Stimulated activated CD4-positive, alpha-beta T cell treated with anti-CD3 and anti-CD28 coated beads, Interleukin-2, amount 100 ng/mL, for 24 hours (primary cell): ENCODE measurements at places on chromosomes 4 and X.

GRCh38 chr4:24519649-24520048, 64.7 kb downstream of the DHX15 start:
- DNase-seq: no peak

- no peak for DNase-seq
These were observed 208.1 kb downstream of the BCOR start for GRCh38 chrX:39889704-39890103.

DNA sequence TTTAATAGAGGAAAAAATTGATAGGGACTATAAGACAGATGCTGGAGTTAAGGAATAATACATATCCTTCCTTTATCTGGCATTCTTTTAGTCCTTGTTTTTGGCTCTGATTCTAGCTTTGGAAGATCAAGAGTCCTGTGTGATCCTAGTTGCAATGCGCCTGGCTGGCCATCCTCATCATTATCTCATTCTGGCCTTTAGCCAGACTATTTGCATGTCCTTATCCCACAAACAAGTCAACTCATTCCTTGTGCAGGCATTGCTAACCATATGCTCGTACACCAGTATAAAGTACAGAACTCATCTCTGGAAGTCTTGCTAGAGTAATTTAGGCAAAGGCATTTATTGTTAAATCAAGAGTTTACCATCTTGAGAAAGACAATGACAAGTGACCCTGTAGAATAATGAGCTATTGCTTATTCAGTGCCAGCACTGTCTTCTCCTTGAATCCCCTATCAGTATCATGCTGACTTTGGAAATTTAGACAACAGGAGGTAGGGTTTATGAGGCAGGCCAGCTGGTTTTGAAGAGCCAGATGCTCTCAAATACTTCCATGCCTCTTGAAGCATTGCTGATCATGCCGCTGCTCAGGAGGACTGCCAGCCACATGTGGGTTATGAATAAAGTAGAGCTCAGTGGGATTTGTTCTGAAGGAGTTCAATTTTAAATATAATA, 1730.3 kb upstream of the TENM3 start:
- DNase-seq: no peak

- peak; percentile 16 for DNase-seq
These were observed 41.7 kb downstream of the ITM2A start for GRCh38 chrX:79325263-79325958.

DNA sequence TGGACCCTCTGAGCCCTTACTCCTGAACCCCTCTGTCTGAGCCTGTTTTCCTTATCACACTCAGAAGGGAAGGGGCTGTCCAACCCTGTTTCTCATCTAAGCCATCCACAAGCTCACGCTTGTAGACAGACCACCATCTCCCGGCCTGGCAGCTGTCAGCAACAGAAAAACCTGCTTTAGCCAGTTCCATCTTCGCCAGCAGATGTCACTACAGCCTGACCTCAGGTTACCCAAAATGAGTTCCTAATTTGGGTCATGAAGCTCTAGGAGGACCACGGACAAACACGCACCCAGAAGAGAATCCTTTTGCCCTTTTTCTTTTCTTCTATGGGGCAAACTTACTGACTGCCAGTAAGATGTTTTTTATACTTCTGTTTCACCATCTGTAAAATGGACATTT, 445.4 kb downstream of the BCOR start:
- DNase-seq: peak; percentile 22

DNA sequence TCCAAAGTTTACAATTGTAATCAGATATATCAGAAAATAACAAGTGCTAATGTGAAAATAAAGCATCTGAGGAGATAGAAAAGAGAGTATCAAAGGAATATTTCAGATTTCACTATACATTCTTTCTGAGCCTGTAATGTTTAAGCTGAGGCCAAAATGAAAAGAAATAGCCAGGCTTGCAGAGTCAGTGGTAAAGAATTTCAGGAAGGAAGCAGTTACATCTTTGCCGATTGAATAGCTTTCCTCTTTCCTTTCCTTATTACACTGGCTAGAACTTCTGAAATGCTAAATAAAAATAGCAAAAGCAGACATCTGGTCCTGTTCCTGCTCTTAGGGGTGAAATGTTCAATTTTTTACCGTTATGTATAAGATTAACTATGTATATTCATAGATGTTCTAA, 1441.6 kb upstream of the PCDH7 start:
- no peak for DNase-seq

DNA sequence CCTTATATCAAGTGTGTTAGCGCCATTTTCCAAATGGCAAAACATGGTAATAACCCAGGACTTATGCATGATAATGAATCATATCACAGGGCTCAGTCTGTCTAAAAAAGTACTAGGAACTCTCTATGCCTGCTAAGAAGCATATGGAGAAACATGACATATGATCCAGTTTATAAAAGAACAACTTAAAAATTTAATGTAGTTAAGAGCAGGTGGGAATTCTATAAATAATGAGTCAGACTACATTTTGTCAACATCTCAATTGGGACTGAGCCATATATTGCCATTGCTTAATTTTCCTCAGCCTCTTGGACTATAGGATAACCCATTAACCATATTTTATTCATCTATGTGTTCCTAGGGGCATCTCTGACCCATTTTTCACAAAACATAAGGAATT, 360.4 kb upstream of the AGA start:
- DNase-seq: no peak

DNA sequence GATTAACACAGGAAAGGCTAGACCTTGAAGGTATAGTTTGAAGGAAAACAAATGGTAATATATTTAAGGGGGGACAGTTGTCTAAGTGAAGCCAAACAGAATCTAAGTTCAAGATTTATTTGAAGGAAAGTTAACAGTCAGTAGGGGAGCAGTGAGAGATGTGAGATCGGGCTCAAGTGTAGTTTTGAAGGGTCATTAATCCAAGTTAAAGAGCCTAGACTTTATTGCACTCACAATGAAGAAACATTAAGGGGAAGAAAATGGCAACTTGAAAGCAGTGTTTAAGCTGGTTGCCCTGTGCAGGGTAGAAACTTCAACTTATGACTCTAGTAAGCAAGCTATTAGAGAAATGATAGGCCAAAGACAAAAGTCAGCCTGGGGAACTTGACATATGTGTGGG, 1952.2 kb downstream of the PCDH7 start:
- no peak for DNase-seq

DNA sequence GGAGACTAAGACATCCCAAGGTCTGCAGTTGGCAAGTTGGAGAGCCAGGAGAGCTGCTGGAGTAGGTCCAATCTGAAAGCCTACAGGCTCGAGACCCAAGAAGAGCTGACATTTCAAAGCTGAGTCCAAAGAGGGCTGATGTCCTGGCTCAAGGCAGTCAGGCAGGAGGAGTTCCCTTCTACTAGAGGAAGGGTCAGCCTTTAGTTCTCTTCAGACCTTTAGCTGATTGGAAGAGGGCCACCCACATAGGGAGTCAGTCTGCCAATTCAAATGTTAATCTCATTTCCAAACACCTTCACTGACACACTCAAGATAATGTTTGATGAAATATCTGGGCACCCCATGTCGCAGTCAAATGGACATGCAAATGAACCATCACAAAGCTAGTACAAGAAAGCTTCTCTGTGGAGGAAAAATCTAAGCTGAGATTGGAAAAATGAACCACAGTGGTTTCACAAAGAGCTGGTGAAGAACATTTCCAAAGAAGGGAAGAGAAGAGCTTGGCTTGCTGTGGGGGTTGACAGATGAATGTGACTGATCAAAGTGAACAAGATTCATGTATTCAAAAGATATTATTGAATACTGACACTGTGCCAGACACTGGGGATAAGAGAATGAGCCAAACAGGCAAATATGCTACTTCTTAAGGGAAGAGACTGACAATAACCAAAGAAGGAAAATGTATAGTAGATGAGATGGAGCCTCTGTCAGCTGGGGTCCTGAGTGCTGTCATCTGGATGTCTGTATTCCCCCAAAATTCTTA, 61.2 kb downstream of the STK32B start:
- no peak for DNase-seq

DNA sequence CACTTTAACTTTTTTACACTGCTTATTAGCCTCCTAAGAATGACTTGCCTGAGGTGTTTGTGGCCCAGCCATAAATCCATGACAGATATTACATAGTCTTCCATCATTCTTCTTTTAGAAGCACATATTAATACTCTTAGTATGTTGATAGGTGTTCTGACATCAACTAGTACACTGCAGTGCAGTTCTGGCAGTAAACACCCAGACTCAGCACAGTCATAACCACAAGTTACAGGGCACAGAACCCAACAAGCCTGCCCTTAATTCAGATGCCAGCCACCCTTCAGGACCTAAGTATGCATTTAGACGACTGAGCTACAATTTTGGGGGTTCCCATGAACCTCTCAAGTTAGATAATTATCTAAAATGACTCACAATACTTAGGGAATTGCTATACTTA, 36.5 kb upstream of the GUCY1B1 start:
- no peak for DNase-seq
